CD4-positive, alpha-beta memory T cell (primary cell): ENCODE measurements at places on chromosomes 1 and 21. TPM values are rescaled to one million over a fixed set of nuclear protein-coding genes. Genes with fewer than 3 reads are reported as not detected.

The OR2T35 gene
- total RNA-seq = not detected

The NLRP3 gene
- 13.8 TPM for total RNA-seq

The SMIM11 gene
- total RNA-seq = 8.4 TPM

The PLPPR5 gene
- total RNA-seq = not detected

The PGLYRP4 gene
- not detected for total RNA-seq

GRCh38 chr1:169204157-169204556 is 97.7 kb downstream of the ATP1B1 start:
- no peak for DNase-seq
- H3K36me3 ChIP-seq = no peaks in the 10 kb centered on the region
- H3K27me3 ChIP-seq = no peaks in the 10 kb centered on the region

DNA sequence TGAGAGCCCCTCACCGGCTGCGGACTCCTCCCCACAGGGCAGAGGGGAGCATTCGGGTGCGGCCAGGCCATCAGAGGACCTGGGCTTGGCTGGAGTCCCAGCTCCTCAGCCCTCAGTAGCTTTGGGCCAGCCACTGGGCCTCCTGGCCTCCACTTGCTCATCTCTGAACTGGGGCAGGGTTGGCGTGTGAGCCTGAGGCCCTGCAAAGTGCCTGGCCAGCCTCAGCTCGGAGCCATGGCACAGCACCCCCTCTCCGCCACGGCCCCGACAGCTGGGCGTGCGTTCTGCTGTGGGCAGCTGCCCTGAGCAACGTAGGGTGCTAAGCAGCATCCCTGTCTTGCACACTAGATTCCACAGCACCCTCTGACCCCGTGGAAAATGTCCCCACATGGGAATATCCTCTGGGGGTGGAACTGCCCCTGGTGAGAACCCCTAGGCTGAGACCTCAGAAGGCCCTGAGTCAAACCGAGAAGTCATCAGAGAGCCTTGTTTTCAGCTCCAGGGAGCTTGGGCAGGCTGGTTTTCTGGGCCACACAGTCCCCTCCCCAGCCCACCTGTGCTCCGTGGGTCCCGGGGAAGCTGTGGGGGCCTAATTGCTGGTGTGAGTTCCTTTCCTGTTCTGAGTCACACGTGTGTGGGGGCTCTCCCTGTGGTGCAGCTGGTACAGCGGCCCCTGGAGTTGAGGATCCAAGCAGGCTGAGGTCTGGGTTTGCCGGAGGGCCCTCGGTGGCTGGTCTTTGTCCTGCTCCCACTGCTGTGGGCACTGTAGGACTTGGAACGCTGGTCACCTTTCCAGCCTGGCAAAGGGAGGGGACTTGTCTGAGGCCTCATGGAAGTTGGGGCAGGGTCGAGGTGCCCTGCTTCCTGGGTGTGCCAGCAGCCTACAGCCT is 24.5 kb downstream of the TP73 start:
- H3K27ac ChIP-seq = no peak overlapping the region
- no peak for DNase-seq
- no peaks in the 10 kb centered on the region for H3K27me3 ChIP-seq
- H3K4me3 ChIP-seq = no peak overlapping the region

- H3K27ac ChIP-seq = no peak overlapping the region
- no peak overlapping the region for H3K4me3 ChIP-seq
- no peak for DNase-seq
- no peaks in the 10 kb centered on the region for H3K36me3 ChIP-seq
Observed at GRCh38 chr1:8544644-8545043, 226.7 kb downstream of the SLC45A1 start.

DNA sequence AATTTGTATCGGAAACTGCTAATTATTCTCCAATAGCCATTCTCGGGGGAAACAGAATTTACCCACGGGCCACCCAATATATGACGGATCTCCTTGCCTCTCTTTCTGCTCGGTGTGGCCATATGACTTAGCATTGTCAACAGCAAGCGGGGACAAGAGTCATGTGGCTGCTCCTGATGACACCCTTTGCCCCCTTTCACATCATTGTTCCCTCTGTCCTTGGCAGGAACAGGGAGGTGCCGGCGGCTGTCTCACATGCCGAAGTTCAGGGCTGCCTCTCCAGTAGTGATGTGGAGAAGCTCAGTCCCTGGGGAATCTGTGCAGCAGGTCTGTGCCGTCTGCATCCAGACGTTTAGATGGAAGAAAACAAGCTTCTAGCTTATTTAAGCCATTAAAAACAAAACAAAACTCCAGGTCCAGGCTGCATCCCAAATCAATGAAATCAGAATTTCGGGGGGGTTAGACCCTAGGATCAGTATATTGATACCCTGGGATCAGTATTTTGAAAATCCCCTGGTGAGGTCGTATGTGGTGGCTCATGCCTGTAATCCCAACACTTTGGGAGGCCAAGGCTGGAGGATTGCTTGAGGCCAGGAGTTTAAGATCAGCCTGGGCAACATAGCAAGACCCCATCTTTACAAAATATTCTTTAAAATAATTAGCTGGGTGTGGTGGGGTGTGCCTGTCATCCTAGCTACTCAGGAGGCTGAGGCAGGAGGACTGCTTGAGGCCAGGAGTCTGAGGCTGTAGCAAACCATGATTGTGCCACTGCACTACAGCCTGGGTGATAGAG is 10.8 kb downstream of the MYOM3 start:
- no peak for DNase-seq
- no peaks in the 10 kb centered on the region for H3K27me3 ChIP-seq
- no peaks in the 10 kb centered on the region for H3K4me1 ChIP-seq
- no peak overlapping the region for H3K27ac ChIP-seq
- no peaks in the 10 kb centered on the region for H3K36me3 ChIP-seq

- no peaks in the 10 kb centered on the region for H3K36me3 ChIP-seq
- no peaks in the 10 kb centered on the region for H3K27me3 ChIP-seq
- no peaks in the 10 kb centered on the region for H3K4me1 ChIP-seq
- no peak overlapping the region for H3K4me3 ChIP-seq
Observed at GRCh38 chr1:83697220-83697619, 301.7 kb downstream of the TTLL7 start.

DNA sequence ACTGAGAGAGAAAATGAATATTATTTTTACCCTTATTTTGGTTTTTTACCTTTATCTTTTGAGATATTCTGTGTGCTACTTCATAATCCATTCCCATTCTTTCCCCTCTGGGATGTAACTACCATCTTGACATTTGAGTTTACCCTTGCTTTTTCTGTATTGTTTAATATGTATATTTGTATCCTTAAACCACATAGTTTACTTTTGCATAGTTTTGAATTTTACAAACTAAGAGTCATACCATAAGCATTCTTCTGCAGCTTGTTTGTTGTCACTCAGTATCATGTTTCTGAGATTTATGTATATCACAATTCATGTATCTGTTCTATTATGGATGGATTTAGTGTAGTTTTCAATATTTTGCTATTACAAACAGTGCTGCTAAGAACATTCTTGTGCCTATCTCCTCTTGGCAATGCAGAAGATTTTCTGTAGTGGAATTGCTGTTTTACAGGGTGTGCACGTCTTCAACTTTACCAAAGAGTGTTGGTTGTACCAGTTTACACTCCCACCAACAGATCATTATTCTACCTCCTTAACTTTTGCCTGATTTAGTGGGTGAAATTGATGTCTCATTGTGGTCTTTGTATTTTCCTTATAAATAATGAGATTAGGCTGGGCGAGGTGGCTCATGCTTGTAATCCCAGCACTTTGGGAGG is 12.2 kb upstream of the AGO1 start:
- H3K27me3 ChIP-seq = no peaks in the 10 kb centered on the region
- no peak overlapping the region for H3K4me3 ChIP-seq
- no peak for DNase-seq
- H3K36me3 ChIP-seq = no peaks in the 10 kb centered on the region
- no peaks in the 10 kb centered on the region for H3K4me1 ChIP-seq

GRCh38 chr1:166673722-166674121 is 165.6 kb upstream of the POGK start:
- peaks cover 8% of the 10 kb centered on the region for H3K4me1 ChIP-seq
- H3K4me3 ChIP-seq = no peak overlapping the region
- no peaks in the 10 kb centered on the region for H3K27me3 ChIP-seq
- no peaks in the 10 kb centered on the region for H3K36me3 ChIP-seq

DNA sequence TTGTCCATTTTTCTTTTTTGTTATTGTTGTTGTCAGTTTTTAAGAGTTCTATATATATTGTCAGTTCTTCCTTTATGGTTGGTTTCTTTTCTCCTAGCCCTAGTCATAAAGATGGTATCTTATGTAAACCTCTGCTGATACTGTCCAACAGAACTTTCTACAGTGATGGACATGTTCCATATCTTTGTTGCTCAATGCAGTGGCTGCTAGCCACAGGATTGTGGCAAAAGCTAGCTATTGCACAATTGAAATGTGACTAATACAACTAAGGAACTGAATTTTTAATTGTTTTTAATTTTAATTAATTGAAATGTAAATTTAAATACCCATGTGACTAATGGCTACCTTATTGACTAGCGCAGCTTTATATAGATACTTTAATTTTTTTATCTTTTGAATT is 411.8 kb upstream of the PTBP2 start:
- no peak overlapping the region for H3K4me3 ChIP-seq
- no peaks in the 10 kb centered on the region for H3K36me3 ChIP-seq
- no peaks in the 10 kb centered on the region for H3K4me1 ChIP-seq
- DNase-seq = no peak
- H3K27ac ChIP-seq = no peak overlapping the region
- H3K27me3 ChIP-seq = no peaks in the 10 kb centered on the region

DNA sequence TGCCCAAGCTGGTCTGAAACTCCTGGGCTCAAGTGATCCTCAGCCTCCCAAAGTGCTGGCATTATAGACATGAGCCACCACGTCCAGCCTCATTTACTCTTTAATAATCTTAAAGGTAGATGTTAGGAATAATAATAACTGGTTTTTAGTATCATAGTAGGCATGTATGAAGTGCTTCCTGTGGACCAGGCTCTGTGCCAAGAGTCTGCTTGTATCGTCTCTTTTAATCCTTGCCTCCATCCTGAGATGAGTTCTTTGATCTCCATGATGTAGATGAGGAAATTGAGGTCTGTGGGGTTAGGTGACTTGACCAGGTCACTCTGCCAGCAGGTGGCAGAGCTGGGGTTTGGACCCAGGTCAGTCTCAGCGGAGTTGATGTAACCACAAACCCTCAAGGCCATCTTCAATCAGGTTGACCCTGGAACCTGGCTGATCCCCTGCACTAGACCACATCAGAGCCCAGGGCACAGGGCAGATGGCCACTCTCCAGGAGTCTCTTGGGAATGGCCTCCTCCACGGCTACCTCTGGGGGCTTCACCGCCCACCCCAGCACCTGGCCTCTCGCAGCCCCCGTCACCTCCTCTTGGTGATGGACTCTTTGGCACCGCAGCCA is 11.3 kb downstream of the EFHD2 start:
- no peaks in the 10 kb centered on the region for H3K36me3 ChIP-seq
- peaks cover 41% of the 10 kb centered on the region for H3K4me1 ChIP-seq
- no peak overlapping the region for H3K27ac ChIP-seq
- H3K27me3 ChIP-seq = no peaks in the 10 kb centered on the region
- DNase-seq = no peak
- H3K4me3 ChIP-seq = no peak overlapping the region

GRCh38 chr1:94619731-94620130 is 78.2 kb upstream of the F3 start:
- H3K4me1 ChIP-seq = no peaks in the 10 kb centered on the region
- H3K27me3 ChIP-seq = no peaks in the 10 kb centered on the region
- H3K36me3 ChIP-seq = no peaks in the 10 kb centered on the region
- no peak overlapping the region for H3K27ac ChIP-seq

- no peaks in the 10 kb centered on the region for H3K27me3 ChIP-seq
- DNase-seq = no peak
- H3K27ac ChIP-seq = no peak overlapping the region
- H3K4me3 ChIP-seq = no peak overlapping the region
Observed at GRCh38 chr1:170680428-170680827, 16.5 kb downstream of the PRRX1 start.

DNA sequence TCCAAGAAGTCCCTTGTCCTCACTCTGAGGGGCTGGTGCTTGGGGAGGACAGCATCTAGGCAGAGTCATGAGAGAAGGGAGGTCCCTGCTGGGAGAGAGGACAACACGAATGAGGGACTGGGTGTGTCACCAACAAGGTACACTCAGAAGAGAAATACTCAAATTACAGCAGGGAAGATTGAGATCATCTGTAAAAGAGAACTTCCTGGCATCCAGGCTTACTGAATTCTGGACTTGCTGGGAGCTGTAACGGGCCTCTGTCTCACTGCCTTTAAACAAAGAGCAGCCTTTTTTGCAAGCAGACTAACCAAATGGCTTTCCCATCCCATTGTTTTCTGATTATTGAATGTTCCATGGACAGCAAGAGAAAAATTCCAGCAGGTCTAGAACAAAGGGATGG is 195.7 kb upstream of the RAB4A start:
- H3K27me3 ChIP-seq = no peaks in the 10 kb centered on the region
- no peak overlapping the region for H3K4me3 ChIP-seq

DNA sequence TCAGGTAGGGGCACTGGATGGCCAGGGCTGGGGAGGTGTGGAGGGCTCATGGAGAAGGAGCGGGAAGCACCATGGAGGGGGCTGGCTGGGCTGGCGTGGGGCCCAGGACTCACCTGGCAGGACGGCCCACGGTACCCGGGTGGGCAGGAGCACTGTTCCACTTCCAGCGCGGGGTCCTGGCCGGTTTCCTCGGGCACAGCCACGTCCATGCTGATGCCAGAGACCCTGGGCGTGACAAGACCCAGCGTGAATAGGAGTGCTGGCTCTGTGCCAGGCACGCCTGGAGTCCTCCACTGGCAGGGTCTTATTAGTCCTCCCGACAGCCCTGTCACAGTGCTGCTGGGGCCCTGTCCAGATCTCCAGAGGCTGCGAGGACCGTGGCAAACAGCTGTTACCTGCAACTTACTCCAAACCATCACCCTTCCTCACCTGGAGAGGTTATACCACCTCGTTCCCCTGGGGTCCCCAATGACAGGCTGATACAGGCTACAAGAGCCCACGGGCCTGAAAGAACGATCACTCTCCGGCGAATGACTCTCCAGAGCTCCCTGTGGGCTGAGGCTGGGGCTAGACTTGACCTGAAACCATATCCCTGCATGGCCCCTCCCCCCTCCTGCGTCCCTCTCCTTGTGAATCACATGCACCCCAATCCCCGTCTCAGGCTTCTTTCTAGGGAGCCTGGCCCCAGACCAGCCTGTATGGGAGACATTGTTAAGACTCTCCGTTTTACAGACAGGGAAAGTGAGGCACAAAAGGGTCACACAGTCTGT is 62.1 kb downstream of the HSPG2 start:
- no peaks in the 10 kb centered on the region for H3K27me3 ChIP-seq
- H3K4me3 ChIP-seq = no peak overlapping the region
- DNase-seq = no peak
- H3K36me3 ChIP-seq = no peaks in the 10 kb centered on the region
- H3K4me1 ChIP-seq = no peaks in the 10 kb centered on the region
- H3K27ac ChIP-seq = no peak overlapping the region
